ENCODE measurements at places on chromosomes 2 and 18. TPM values are rescaled to one million over a fixed set of nuclear protein-coding genes. Genes with fewer than 3 reads are reported as not detected.

GRCh38 chr18:23969664-23970063 is 44.9 kb upstream of the TTC39C start:
- DNase-seq = no peak

Gene OBSL1
- 7.6 TPM for total RNA-seq

DNA sequence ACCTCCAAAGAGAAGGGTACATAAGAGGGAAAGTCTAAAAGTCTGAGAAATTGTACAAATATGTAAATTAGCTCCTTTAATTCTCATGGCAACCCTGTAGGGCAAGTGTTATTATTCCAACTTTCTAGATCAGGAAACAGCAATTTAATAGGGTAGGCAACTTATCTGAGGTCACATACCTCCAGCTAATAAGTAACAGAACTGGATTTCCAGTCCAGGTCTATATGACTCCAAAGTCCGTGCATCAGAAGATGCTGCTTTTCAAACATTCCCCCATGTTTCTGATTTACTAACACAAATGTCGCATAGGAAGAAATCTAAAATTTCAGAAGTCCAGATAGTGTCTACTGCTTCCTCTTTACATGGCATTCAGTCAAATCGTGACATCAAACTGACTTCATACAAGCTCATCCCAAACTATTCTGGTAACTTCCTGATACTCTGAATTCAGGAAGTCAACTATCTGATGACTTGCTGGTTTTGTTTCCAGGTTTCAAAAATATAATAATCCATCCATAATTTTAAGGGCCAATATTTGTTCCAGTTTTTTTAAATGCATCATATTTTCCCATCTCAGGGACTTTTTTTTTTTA is 419.3 kb upstream of the ACVR2A start:
- DNase-seq = no peak

DNA sequence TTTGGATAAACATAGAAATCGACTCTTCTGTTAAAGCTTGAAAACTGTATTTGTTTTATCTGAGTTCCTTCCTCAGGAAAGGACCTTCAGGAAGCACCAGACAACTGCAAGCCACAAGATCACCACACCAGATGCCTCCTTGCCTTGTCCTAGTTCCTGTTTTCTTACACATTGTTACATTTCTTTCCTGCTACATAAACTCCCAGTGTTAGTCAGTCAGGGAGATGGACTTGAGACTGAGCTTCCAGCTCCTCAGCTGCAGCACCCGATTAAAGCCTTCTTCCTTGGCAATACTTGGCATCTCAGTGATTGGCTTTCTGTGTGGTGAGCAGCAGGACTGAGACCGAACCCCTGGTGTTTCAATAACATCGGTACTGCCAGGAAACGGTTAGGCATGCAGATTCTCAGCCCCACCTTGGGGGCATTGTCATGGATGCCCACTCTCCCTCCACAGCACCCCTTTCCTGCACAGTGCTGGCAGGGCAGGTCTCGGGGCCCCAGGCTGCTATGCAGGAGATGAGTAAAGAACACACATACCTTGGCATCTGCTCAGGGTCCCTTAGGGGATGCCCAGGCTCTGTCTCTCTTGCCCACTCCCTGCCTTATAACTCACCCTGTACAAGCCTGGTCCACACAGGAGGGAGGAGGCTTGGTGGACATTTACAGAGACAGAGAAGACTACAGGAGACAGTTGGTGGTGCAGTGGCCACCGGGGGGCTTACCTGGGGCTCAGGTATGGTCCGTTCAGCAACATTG is 32.6 kb downstream of the ANKMY1 start:
- DNase-seq = no peak

GRCh38 chr2:187208199-187208785 is 239.8 kb downstream of the CALCRL start:
- DNase-seq = no peak

DNA sequence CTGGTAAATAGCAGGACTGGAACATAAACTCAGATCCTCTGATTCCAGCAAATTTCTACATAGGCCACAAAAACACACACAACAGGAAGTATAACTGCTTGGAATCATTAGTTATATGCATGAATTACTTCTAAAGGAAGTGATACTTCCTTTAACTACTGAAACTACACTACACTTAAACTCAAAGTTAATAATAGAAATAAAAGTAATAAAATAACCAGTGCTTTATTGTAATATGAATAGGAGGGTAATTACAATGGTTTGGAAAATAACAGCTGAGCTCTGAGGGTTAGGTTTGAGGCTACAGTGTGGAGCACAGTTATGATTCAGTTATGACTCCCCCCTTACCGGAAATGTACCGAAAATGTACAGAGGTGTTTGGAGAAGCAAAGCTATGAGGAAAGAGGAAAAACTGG is 18.5 kb upstream of the POLI start:
- DNase-seq = no peak

DNA sequence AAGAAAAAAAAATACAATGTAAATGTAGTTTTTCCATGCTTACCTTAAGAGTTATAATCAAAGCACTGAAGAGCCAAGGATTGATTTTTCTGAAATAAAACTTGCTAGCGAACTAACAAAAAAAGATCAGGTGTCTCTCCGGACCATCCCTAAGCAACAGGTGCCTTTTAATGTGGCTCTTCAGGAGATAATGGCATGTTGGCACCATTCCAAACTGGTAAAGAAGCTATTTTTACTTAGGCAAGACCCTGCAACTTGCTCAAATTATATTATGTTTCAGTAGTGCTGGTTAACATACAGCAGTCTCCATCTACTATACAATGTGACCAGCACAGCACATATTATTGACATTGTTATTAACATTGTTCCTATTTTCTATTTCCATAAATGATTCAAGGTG is 2.3 kb upstream of the GCC2 start:
- no peak for DNase-seq

GRCh38 chr2:30527859-30528258 is 80.8 kb downstream of the LCLAT1 start:
- no peak for DNase-seq

DNA sequence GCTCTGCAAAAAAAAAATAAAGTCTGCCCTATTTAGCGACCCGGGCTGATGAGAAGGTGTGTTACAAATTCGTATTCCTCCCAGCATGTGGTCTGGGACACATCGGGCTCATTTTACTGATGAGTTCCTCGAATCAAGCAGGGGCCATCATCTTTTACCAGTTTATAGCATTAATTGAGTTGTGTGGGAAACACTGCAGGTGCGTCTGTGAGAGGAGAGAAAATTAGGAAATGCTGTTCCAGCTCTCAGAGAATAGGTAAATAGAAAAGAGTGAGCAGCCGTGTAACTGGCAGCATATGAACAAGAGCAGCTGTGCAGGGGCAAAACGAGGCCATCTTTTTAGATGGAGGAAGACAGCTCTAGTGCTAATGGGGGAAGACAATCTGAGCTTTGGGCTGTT is 216.7 kb downstream of the SETBP1 start:
- no peak for DNase-seq

- DNase-seq = no peak
Measured at GRCh38 chr2:39033980-39034379, 86.9 kb downstream of the SOS1 start.

Gene SPRED2
- total RNA-seq = 43.4 TPM

Gene FEV
- 2.7 TPM for total RNA-seq

DNA sequence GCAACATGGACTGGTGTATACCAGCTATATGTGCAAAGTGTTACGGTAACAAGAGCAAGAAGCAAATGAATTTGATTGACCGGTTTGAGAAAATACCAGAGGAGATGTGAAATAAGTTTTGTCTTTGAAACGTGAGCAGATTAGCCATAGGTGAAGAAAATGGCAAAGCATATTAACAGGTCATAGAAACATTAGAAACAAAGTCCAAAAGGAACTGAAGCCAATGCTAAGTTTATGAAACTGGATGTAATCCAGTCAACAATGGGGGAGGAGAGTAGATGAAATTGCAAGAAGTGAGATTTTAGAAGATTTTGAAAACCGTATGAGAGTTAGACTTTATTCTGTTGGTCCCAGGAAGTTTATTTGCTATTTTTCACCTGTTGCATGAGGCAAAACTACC is 1315.4 kb upstream of the CHAC2 start:
- DNase-seq = no peak

DNA sequence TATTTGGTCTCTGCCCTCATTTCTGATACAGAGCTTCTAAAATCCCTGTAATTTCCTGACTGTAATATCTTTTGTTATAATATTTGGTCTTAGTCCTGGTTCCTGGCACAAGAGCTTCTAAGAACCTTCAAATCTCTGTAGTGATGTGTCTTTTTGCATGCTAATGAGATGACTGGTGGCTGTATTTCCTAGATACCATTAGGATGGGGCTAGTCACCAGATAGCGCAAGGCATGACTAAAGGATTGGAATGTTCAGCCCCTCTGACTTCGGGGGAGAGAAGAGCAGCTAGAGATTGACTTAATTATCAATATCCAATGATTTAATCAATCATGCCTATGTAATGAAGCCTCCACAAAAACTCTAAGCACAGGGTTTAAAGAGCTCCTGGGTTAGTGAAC is 620.8 kb upstream of the ACVR2A start:
- no peak for DNase-seq

DNA sequence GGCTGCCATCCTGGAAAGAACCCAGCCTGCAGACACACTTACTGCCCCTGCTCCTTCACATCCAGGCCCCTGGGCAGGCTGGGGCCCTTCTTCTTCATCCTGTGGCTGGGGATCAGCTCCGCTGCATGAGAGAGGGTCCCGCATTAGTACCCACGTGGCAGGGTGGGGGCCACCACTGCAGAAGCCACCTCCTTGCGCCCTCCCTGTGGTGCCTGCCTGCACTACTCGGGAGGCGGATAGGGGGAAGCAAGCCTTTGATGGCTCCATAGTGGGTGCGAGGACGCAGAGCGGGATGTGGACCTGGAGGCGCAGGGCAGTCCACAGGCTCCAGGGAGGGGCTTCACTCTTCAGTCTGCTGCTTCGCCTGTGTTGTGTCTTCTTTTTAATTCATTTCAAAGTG is 46.7 kb downstream of the GPC1 start:
- DNase-seq = no peak

DNA sequence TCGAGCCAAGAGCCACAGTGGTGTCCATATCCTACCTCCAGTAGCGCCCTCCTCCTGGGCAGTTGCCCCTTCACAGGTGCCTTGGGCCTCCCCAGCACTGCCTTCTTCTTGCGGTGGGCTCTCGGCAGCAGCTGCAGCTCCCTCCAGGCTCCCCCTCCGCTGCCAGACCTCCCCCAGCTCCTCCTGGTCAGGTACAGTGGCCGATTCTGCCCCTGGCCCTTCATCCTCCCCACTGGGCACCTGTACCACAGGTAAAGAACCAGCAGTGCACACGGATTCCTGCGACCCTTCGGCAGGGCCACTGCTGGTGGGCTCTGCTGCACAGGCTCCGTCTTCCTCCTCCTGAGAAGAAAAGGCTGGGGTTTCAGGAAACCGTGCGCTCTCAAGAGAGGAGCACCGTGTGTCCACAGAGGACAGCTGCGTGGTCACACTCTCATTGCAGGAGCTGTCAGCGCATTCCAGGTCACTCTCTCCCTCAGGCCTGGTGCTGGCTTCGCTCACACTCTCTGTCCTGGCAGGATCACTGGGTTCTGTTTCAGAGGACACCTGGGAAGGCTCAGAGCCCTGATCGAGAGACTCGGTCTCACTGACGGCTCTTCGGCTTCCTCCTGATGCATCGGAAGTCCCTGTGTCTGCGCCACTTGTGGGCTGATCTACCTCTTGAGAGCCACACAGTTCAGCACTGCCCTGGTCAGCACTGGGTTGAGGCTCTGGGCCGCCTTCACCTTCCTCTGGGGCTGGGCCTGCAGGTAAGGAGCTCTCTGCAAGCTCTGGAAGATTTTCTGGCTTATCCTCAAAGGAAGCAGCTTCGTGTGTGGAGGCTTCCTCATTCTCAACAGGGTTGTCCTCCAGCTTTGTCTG is 147.4 kb upstream of the STK17B start:
- no peak for DNase-seq

Gene CD8B2
- total RNA-seq = 0.26 TPM

Gene MEIS1
- 196 TPM for total RNA-seq

DNA sequence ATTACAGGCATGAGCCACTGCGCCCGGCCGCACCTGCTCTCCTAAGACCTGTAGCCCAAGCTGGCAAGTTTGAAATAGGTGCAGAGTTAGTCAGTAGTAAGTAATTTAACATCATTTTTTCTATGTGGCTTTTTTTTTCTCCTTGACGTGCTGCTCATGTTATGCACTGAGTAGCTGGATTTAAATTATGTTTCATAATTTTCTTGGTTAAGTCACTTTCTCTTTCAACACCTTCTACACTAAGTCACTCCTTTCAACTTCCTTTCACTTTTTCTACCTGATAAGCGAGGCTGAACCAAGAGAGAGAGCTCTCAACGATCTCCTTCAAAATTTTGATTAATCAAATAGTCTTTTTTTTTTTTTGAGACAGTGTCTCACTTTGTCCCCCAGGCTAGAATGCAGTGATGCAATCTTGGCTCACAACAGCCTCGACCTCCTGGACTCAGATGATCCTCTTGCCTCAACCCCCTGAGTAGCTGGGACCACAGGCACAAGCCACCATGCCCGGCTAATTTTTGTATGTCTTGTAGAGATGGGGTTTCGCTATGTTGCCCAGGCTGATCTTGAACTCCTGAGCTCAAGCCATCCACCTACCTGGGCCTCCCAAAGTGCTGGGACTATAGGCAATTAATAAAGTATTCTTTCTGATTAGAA is 13.1 kb downstream of the CASP8 start:
- no peak for DNase-seq

Gene FBXO15
- 1.0 TPM for total RNA-seq

- peak; percentile 90 for DNase-seq
Measured at GRCh38 chr18:32552421-32553030, 81.8 kb upstream of the GAREM1 start.

GRCh38 chr2:211035548-211036185 is 479.3 kb downstream of the CPS1 start:
- no peak for DNase-seq

DNA sequence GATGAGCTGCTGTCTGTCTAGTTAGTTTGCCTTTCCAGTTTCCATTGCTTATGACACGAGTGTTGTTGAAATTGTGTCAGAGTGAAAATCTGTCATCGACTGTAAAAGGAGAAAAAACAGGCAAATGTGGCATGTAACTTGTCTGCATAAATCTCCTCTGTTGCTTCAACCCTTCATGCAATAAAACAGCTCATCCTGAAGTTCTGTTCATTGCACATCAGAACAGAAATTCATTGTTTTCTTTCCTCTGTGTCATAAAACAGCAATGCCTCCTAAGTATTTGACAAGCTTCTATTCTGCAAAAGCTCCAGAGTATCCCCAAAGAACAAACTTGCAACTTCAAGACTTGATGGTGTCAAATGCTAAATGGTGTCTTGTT is 432.1 kb downstream of the MEIS1 start:
- DNase-seq = no peak

GRCh38 chr2:84839851-84840250 is 41.0 kb downstream of the TRABD2A start:
- no peak for DNase-seq

- DNase-seq = peak; percentile 31
Measured at GRCh38 chr2:10765914-10766313, 44.5 kb downstream of the ATP6V1C2 start.
